ENCODE measurements at places on chromosomes 3 and 15. TPM values are rescaled to one million over a fixed set of nuclear protein-coding genes. Genes with fewer than 3 reads are reported as not detected.

Gene CYP8B1
- total RNA-seq, result not detected

DNA sequence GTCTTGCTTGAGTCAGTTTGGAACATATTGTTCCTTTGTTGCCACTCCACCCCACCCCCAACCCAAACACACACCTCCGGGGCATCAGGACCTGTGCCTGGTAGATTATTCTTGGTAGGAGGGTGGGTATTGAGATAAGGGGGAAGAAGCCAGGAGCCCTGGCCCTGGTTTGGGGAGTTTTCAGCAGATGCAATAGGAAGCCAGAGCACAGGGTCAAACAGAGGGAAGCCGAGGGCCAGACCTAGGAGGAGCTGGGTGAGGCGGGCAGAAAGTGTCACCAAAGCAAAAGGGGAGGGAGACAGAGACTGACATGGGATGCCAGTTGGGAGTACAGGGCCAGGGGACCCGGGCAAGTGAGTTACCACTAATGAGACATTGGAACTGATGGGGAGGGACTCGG lies 163.1 kb downstream of the RPLP1 start:
- no peak for DNase-seq

DNA sequence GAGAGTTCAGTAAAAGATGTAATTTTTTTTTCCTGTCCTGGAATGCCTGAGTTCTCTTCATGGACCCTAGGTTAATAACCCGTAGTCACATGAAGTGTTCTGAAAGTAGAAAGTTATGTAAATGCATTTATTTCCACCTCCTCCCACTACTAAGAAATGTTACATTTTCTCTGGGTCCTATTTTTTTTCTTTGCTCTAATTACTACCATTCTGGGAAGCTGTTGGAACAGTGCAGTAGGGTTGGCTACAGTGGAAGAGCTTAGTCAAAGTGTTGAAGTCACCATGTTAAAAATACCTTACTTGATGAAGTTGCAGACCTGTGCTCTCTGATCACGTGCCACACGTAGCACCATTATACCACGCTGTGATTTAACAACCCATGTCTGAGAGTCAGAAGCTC lies 153.8 kb upstream of the TSC22D2 start:
- no peak for DNase-seq

GRCh38 chr3:79902151-79902550 lies 134.4 kb upstream of the ROBO1 start:
- no peak for DNase-seq

DNA sequence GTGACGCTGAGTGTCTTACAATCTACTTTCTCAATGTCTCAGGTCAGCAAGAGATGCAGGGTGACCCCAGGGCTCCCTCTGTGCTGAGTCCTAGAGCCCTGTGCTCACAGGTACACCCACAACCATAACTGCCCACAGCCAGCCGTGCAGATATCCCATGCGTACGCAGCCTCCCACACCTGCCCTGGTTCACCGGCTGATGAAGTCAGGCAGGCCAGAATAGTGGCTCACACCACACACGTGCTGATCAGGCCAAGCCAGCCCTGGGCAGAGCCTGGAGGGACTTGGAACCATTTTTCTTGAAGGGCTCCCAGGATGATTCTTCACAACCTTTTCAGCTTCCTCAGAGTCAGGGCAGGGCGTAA lies 63.6 kb upstream of the RPL32 start:
- no peak for DNase-seq

- peak; percentile 26 for DNase-seq
These were observed 2.3 kb upstream of the COLQ start for GRCh38 chr3:15523660-15524417.

- DNase-seq, result no peak
These were observed 30.0 kb downstream of the STARD5 start for GRCh38 chr15:81293728-81294515.

GRCh38 chr3:167866331-167866730 lies 130.8 kb downstream of the SERPINI1 start:
- no peak for DNase-seq

GRCh38 chr3:128484404-128485281 lies 8.4 kb downstream of the GATA2 start:
- peak; percentile 70 for DNase-seq

- DNase-seq, result no peak
These were observed 256.6 kb upstream of the ROPN1 start for GRCh38 chr3:124248471-124249028.

GRCh38 chr15:48096355-48096786 lies 24.4 kb upstream of the SLC24A5 start:
- no peak for DNase-seq

- DNase-seq, result no peak
These were observed 1539.9 kb downstream of the SI start for GRCh38 chr3:163538387-163538786.

Gene RPL14
- 510 TPM for total RNA-seq

GRCh38 chr3:9266716-9267115 lies 17.3 kb upstream of the SRGAP3 start:
- no peak for DNase-seq

Gene SLC2A2
- total RNA-seq, result not detected

Gene SLC22A14
- total RNA-seq, result not detected

GRCh38 chr3:195757827-195758226 lies 37.0 kb downstream of the MUC20 start:
- DNase-seq, result no peak

DNA sequence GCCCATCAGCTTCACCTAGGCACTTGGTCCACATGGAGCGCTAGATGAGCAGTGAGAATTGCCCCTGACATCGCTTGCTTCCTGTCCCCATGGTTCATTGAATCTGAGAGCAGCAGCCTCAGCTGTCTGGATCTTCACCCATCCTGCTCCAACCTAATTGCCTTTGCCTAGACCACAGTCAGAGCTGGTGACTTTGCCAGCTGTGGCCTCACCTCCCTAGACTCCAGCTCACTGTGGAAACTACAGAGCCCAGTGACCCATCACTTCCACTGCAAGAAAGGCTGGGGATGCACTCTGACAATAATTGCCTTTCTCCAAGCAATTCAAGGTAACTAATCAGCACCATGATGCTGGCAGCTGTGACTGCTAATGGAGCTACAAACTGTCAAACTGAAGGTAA lies 30.6 kb upstream of the SLC6A1 start:
- DNase-seq, result no peak

DNA sequence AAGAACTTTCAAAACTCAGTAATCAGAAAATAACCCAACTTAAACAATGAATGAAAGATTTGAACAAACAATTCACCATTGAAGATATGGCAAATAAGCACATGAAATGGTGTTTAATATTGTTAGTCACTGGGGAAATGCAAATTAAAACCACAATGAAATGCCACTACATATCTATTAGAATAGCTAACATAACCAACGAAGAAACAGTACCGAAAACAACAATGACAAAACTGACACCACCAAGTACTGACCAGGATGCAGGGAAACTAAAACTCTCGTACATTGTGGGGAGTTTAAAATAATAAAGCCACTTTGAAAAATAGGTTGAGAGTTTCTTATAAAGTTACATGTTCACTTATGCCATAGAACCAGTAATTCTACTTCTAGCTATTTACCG lies 69.1 kb downstream of the KBTBD8 start:
- DNase-seq, result no peak

- DNase-seq, result no peak
These were observed 52.9 kb upstream of the BCL6 start for GRCh38 chr3:187798126-187798525.

Gene MYRIP
- total RNA-seq, result 1.8 TPM

- DNase-seq, result no peak
These were observed 5.4 kb downstream of the CRYGS start for GRCh38 chr3:186538779-186539178.

DNA sequence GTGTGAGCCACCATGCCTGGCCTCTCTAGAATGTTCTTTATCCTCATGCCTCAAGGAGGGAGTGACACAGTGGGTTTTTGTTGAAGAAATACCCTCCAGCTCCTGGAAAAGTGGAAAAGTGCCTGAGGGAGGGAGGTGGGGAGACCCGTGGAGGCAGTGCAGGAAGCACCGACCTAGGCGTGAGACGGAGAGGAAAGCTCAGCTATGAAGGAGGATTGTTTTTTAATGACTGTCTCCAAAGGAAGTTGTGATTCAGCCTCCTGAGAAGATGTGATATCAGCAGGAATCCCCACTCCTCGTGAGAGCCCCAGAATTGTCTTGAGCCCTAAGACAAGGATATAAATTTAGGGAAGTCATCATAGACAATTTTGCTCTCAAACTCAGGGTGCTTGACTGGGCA lies 21.7 kb downstream of the RPLP1 start:
- no peak for DNase-seq

- DNase-seq, result no peak
These were observed 5.2 kb upstream of the YEATS2 start for GRCh38 chr3:183692436-183692835.

GRCh38 chr15:67176195-67176971 lies 78.1 kb downstream of the AAGAB start:
- DNase-seq, result peak; percentile 33

GRCh38 chr3:98246142-98246541 lies 17.9 kb upstream of the OR5H6 start:
- no peak for DNase-seq

DNA sequence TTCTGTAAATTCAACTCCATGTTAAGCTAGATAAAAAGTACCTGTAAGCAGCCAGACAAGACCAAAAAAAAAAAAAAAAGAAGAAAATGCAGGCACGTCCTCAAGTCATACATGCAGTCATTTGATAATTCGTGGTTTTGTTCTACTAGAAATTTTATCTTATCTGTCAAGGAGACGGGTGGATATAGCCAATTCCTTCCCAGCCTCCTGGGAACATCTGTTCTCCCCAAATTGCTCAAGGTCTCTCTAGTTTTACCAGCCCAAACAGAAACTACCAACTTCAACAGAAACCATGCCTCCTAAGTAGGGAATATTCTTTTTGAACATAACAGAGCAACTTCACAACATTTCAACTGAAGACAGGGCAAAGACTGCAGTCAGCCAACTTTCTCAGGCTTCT lies 19.5 kb downstream of the RYK start:
- DNase-seq, result no peak

DNA sequence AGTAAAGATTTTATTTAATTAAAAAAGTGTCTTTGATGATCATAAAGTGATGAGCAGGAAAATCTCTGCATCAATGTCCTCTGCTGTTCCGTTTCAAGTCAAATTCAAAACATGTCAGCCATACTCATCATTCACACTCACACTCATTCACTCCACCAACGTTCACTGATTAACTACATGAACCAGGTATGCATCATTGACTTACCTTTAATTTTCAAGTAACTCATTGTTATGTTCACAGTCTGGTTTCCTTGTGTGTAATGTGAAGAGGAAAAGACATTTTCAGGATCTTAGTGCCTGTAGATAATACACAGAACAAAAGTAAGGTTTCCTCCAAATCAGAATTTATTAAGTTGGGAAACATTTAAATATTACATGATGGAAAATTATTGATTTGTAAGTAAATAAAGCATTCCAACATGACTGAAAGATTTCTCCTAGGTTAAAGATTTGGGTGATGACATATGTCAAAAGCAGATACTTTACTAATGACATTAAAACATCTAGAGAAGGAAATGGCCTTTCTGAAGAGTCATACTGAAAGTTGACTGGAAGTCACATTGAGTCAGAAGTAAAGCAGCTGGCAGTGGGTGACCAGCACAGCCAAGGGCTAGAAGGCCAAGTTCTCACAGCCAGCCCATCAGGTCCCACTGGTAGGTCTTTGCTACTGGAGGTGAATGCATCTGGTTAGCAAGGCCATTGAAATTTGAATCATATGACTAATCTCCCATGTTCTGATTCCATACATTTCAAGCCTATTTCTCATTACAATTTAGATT lies 251.9 kb downstream of the CDIN1 start:
- DNase-seq, result no peak

DNA sequence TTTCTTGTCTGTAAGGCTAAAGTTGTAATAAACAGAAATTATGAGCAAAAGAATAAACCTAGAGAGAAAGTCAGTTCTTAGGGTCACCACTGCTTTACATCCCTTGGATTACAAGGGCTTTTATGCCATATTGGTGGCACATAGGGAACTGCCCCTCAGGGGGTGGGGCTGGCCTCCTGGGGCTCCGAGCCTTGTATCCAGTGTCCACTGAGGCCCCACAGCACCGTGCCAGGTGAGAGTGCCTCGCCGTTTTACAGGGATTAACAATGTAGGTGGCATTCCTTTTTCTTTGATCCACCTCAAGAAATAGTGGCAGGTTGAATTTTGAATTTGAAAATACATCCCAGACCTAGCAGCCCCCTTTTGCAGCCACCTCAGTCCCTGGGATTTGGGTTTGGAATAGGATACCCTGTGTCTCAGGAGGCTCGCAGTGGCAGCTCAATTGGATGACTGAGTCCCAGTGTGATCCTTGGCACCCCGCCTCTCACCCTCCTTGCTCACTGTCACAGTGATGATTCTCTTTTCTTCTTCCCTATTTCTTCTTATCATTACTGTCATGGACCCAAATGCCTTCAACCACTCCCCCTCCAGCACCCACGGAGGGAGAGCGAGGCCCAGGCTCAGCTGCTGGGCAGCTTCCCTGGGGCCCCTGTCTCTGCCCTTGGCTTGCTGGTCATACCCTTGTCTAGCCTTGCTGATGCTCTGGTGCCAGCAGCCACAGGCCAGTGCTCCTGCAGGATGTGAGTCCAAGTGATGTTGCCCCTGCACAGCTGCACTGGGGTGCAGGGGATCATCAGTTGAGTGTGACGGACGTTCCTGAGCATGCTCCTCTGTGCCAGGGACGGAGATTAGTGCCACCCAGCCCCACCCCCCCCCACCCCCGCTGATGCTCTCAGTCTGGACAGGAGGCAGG lies 137.9 kb downstream of the DNAJB8 start:
- no peak for DNase-seq

Gene ANKRD63
- total RNA-seq, result 0.74 TPM

DNA sequence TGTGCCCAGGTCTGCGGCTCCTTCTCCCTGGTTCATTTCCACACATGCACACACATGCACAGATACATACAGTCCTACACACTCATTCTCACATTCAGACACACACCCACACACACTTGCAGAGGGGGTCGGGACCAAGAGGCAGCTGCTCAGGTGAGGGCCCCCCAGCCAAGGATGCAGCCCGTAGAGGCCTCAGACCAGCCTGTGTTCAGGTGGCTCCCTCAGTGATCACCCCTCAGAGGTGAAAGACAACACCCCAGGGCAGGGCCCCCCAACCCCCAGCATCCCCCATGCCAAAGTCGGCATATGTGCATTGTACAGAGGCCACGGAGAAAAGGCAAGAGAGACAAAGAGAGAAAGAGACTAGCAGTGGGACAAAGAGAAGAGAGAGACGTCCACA lies 5.9 kb upstream of the CORO2B start:
- DNase-seq, result no peak

DNA sequence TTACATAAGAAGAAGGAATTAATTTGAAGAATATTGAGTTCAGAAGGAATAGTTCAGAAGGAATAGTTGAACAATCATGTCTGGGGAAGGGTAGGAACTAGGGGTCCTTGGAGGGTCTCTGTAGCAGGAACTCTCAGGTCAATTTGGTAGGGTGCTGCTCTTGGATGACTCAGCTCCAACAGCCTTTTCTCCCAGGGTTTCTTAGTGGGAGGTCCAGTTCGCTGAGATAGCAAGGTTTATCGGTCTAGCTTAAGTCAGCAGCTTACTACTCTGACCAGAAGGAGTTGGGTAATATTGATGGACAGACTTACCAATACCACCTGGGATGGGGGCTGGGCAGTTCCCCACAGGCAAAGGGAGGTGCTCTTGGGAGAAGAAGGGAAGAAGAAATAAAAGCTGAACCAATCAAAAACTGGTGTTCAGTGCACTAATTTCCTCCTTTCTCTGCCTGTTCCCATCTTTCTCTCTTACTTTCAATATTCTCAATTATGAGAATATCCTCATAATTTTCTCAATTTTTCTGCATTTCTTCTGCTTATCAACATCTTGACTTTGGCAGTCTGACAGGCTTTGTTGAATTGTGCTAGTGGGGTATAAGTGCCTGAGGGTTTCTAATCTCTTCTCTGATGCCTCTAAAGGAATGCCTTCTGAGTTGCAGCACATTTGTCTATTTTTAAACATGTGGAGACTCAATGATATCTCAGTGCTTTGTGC lies 14.4 kb upstream of the MITF start:
- DNase-seq, result peak; percentile 12
